MG63 (cell line): ENCODE measurements at places on chromosomes 6 and 20. TPM values are rescaled to one million over a fixed set of nuclear protein-coding genes. Genes with fewer than 3 reads are reported as not detected.

- DNase-seq, result no peak
Measured at GRCh38 chr20:5214826-5215225, 88.0 kb downstream of the CDS2 start.

The SLPI gene
- 25.7 and 52.2 TPM in 2 replicates for total RNA-seq

DNA sequence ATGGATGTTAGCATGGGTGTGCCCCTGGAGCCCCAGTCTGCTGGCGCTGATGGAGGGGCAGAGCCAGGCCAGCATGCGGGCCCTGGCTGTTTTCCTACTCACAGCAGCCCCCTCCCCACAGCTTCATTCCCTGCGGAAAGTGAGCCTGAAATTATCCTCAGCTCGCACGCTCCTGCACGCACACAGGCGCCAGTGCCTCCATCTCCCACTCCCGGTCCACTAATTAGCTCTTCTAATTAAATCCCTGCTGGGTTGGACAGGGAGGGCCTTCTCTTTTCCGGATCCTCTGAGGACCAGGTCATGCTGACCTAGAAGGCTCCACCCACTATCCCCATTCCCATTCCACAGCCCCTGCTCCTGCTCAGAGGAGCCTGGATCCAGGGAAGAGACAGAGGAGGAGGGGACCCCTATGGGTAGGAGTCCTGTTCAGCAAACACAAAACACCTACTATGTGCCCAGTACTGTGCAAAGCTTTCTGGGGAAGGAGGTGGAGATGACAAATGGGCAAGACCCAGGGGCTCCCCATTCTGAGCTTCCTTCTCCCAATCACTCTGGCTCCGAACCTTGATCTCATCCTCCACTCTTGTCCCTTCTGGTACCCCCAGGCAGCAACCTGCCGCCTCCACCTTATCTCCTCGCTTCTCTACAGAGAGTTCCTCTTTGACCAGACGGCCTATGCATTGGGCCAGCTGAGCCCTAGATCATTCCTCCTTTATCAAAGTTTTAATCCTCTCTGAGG lies 70.2 kb upstream of the CCDC167 start:
- DNase-seq, result no peak

The C20orf141 gene
- not detected in 2 replicates for total RNA-seq

The C6orf52 gene
- not detected in 2 replicates for total RNA-seq

GRCh38 chr6:13573669-13574110 lies 711 bp upstream of the SIRT5 start:
- DNase-seq, result peak; percentile 59

DNA sequence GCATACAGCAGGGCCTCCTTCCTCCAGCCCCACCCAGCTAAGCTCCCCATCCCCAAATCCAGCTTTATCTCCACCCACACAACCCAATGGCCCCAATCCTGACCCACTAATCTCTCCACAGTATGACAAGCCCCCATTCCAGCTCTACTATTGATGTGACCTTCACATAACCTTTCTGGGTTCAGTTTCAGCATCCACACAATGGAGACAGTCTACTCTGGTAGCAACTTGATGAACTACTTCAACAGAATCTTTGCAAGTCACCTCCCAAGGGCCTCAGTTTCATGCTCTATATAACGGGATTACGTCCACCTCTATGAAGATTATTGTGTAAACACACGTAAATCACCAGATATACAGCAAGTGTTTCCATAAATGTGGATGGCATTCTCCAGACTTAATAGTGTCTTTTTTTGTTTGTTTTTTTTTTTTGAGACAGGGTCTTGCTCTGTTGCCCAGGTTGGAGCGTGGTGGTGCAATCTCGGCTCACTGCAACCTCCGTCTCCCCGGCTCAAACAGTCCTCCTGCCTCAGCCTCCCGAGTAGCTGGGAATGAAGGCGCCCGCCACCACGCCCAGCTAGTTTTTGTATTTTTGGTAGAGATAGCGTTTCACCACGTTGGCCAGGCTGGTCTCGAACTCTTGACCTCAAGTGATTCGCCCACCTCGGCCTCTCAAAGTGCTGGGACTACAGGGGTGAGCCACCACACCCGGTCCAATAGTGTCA lies 1.4 kb downstream of the AHCY start:
- no peak for DNase-seq

DNA sequence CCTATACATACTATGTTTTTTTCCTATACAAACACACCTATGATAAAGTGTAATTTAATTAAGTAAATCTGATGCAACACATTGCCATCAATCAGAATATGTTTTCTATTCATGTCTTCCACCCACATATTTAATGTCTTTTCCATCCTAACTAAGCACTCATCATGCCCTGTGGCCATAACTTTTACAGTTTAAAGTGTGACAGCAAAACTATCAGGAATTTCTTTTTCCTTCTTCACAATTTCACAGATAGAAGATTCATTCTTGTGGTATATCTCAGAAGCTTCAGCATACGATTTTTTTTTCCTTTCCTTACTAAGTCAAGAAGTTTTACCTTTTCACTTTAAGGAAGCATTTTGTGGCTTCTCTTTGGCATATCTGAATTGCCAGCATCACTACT lies 7.0 kb upstream of the BEND6 start:
- no peak for DNase-seq

DNA sequence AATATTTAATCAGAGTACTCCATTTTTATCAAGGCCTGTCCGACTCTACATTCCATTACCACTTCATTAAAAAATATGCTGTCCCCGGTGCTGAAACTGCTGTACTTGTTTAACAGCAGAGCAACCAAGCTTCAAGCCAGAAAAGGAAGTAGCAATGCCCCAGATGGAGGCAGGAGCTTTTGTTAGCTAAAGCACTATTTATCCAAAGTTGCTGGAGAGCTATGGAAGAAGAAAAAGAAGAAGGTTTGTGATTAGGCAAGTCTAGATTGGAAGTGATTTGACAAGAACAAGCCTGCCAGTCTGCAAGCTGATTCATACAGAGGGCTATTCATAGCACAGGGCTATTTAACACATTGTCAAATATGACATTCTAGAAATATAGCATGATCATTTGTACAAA lies 160.9 kb upstream of the SPTLC3 start:
- no peak for DNase-seq

- DNase-seq, result peak; percentile 71
Measured at GRCh38 chr6:26251354-26252076, 113.5 kb upstream of the BTN3A2 start.

- DNase-seq, result no peak
Measured at GRCh38 chr6:33985947-33986346, 159.9 kb downstream of the GRM4 start.

GRCh38 chr20:34220561-34220960 lies 20.7 kb upstream of the ASIP start:
- no peak for DNase-seq

The BPIFB4 gene
- total RNA-seq, result not detected in 2 replicates

The HLA-DRA gene
- not detected in 2 replicates for total RNA-seq

- DNase-seq, result no peak
Measured at GRCh38 chr6:167245591-167245990, 45.5 kb upstream of the UNC93A start.

DNA sequence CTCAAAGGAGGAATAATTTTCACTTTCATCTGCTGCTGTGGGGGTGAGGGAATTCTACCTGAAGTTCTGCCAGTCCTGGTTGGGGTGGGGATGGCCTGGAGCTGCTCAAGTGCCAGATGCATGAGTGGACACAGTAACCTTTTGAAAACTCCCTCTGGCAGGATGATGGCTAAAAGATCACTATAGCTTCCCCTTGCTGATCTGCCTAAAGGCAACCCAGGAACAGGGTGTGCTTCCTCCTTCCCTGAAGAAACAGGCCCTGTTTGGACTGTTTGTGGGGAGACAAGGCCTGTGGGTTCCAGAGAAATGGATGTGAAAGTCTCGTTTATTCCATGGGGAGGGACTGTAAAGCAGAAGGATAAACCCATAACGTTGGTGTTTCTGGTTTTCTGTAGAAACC lies 176.9 kb downstream of the DTNBP1 start:
- DNase-seq, result no peak

- DNase-seq, result no peak
Measured at GRCh38 chr6:128570680-128571063, 50.3 kb upstream of the PTPRK start.

GRCh38 chr6:107714104-107714503 lies 110.0 kb downstream of the SCML4 start:
- DNase-seq, result no peak

GRCh38 chr20:58693226-58694006 lies 816 bp downstream of the NPEPL1 start:
- peak; percentile 29 for DNase-seq

- no peak for DNase-seq
Measured at GRCh38 chr6:169848946-169849345, 97.5 kb downstream of the ERMARD start.

The RGL2 gene
- 71.9 and 123 TPM in 2 replicates for total RNA-seq

The CLPSL2 gene
- not detected in 2 replicates for total RNA-seq

The MLIP gene
- not detected in 2 replicates for total RNA-seq

DNA sequence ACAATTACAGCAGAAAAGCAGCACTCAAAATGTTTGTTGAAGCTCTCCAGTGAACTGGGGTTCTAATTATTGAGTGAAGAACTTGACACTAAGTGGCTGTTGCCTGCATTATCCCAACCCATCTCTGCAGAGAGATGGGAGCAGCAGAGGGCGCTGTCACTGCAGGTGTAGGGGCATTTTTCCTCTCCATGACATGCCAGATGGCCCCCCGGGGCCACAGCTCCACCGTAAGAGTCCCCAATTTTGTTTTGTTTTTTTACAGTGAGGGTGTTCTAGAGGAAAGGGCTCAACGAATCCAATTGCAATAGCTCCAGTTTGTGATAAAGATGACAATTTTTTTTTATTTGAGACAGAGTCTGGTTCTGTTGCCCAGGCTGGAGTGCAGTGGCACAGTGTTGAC lies 1.9 kb upstream of the FUCA2 start:
- DNase-seq, result no peak

DNA sequence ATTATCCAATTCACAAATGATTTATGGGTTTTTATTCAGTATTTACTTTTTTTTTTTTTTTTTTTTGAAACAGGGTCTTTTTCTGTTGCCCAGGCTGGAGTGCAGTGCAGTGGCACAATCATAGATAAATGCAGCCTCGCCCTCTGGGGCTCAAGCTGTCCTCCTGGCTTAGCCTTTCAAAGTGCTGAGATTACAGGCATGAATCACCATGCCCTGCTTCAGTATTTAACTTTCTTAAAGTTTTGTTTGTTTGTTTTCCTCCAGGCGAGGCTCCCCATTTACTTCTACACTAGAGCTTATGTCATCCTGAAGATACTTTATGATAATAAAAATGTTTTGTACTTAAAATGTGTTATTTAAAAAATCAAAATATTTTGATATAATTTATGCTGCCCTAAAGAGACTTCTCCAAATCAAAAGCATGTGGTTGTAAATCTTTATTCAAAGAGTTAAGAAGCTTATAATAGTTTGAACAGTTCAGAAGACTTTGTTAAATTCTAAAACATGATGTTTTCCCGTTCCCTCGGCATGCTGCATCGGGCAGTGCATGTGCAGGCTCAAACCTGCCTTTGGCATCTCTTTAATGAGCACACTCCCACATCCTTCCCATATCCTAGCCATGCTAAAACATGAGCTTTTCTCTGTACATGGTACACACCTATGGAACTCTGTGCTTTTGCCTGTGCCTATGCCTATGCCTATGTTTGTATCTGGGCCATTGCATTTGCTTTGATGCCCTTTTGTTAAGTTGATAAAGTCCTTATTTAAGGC lies 11.0 kb downstream of the SMPDL3A start:
- peak; percentile 62 for DNase-seq

DNA sequence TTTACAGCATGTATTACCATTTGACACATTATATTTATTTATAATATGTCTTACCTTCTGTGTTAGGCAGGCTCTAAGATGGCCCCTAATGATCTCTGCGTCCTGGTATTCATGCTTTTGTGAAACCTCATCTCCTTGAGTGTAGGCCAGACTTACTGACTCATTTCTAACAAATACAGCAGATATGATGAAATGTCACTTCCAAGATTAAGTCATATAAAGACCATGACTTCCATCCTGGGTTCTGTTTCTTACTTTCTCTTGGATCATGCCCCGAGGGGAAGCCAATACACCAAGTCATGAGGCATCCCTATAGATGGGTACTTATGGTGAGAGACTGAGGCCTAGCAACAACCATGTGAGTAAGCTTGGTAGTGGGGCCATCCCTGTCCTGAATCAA lies 30.2 kb downstream of the ZHX3 start:
- peak; percentile 23 for DNase-seq

The STK35 gene
- 4.7 and 7.6 TPM in 2 replicates for total RNA-seq

DNA sequence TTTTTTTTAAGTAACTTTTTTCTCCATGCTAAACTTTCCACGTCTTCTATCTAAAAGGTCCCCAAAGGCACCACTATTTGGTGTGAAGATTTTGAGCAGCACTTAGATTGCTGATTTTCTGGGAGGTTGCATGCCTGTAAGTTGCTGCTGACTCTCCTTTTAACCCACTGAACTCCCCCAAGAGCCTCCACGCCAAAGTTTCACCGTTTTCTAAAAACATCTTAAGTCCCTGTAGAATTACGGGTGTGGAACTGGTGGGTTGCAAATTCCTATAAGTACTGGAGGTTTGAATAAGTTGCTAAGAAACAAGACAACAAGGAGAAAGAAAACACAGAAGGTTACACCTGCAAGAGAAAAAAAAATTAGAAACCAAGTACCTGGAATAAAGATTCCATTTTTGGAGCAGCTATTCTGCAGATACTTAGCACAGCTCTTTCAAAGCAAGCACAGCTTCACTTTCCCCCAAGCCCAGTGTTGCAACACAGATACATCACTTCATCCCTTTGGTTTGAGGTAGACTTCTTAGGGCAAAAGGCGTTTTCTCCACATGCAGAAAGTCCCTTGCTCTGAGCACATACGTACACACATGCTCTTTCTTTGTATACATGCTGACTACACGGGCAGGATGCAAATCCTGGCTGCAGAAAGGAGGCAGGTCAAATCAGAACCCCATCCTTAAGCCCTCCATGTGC lies 5.0 kb downstream of the JAG1 start:
- DNase-seq, result no peak

- DNase-seq, result no peak
Measured at GRCh38 chr6:114611696-114612095, 268.9 kb upstream of the HS3ST5 start.

DNA sequence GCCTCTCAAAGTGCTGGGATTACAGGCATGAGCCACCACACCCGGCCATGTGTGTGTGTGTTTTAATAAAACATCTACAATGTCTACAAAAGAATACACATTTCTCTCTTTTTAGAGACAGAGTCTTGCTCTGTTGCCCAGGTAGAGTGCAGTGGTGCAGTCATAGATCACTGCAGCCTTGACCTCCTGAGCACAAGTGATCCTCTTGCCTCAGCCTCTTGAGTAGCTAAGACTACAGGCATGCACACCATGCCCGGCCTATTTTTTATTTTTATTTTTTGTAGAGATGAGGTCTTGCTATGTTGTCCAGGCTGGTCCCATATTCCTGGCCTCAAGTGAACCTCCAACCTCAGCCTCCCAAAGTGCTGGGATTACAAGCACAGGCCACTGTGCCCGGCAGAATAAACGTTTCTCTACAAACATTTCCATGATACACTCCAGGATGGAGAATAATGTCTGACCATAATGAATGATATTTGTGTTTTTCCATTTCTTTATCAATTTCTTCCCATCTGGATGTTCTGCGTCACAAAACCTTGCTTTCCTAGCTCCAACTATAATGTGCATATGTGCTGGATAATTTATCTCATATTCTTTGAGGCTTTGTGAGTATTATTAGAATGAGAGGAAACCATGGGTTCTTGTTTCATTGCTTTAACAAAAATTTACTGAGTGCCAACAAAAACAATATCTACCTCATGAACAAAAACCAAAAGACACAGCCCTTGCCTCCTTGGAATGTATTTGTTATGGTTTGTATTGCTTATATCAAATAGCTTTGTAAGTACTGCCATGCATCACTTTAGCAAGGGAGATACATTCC lies 28.6 kb upstream of the CCN2 start:
- no peak for DNase-seq

The SIRPD gene
- total RNA-seq, result not detected in 2 replicates

GRCh38 chr20:25191689-25192088 lies 3.8 kb upstream of the ENTPD6 start:
- no peak for DNase-seq

GRCh38 chr20:59825944-59826759 lies 107.3 kb downstream of the SYCP2 start:
- DNase-seq, result no peak
